Nasal cavity respiratory epithelium epithelial cell of viscerocranial mucosa (primary cell): ENCODE measurements at places on chromosomes 6 and 20. TPM values are rescaled to one million over a fixed set of nuclear protein-coding genes. Genes with fewer than 3 reads are reported as not detected.

The TBX18 gene
- total RNA-seq, result 4.1 and 13.5 TPM in 2 replicates

The HLA-DPB1 gene
- not detected in 2 replicates for total RNA-seq

The CCDC167 gene
- total RNA-seq, result 13.8 and 18.5 TPM in 2 replicates

The TAP1 gene
- 48.9 and 63.9 TPM in 2 replicates for total RNA-seq

The OPRM1 gene
- total RNA-seq, result not detected in 2 replicates

The VSX1 gene
- total RNA-seq, result not detected in 2 replicates

The SOBP gene
- total RNA-seq, result 0.57 TPM in 1 of 2 replicates, not detected in the other

The RBM24 gene
- 0.93 and 1.4 TPM in 2 replicates for total RNA-seq

The MAS1 gene
- total RNA-seq, result not detected in 2 replicates

The LY6G6C gene
- under 0.01 TPM in 1 of 2 replicates, not detected in the other for total RNA-seq

The ID4 gene
- total RNA-seq, result 1.6 and 13.3 TPM in 2 replicates

The CST1 gene
- total RNA-seq, result not detected in 2 replicates

The SLC22A2 gene
- not detected in 2 replicates for total RNA-seq

The ADGRG6 gene
- 13.0 and 20.5 TPM in 2 replicates for total RNA-seq

The SYCP2L gene
- 0.85 and 2.4 TPM in 2 replicates for total RNA-seq

The FAM83C gene
- total RNA-seq, result 0.93 and 1.7 TPM in 2 replicates

The PACRG gene
- total RNA-seq, result 0.21 and 0.34 TPM in 2 replicates

The FRMD1 gene
- not detected in 2 replicates for total RNA-seq

The FAM83B gene
- 82.4 and 98.1 TPM in 2 replicates for total RNA-seq

The CGA gene
- not detected in 2 replicates for total RNA-seq

The LINC00237 gene
- total RNA-seq, result not detected in 2 replicates

The BPIFA2 gene
- total RNA-seq, result 0.07 TPM in 1 of 2 replicates, not detected in the other

The GPLD1 gene
- under 0.01 and 0.64 TPM in 2 replicates for total RNA-seq

The GDAP1L1 gene
- not detected in 2 replicates for total RNA-seq

The MBOAT1 gene
- total RNA-seq, result 10.0 and 35.2 TPM in 2 replicates

The KHDC1L gene
- total RNA-seq, result not detected in 2 replicates

The FOXF2 gene
- 0.68 TPM in 1 of 2 replicates, not detected in the other for total RNA-seq

The BHLHE23 gene
- total RNA-seq, result not detected in 2 replicates

The SRC gene
- 14.4 and 63.5 TPM in 2 replicates for total RNA-seq

The GINS1 gene
- total RNA-seq, result 2.2 and 2.4 TPM in 2 replicates

The SAPCD1 gene
- 0.57 TPM in 1 of 2 replicates, not detected in the other for total RNA-seq

The HEBP2 gene
- 35.7 and 40.7 TPM in 2 replicates for total RNA-seq

The SRMS gene
- total RNA-seq, result 0.14 and 0.34 TPM in 2 replicates

The TRDN gene
- not detected in 2 replicates for total RNA-seq

The NELFE gene
- total RNA-seq, result 109 and 155 TPM in 2 replicates

The HLA-DPA1 gene
- 0.14 TPM in 1 of 2 replicates, not detected in the other for total RNA-seq

The FNDC11 gene
- total RNA-seq, result 0.43 and 0.68 TPM in 2 replicates

The APOM gene
- total RNA-seq, result 0.28 and 0.34 TPM in 2 replicates

The STAU1 gene
- total RNA-seq, result 46.1 and 78.7 TPM in 2 replicates

The CRISP2 gene
- total RNA-seq, result not detected in 2 replicates

The TPD52L1 gene
- 229 and 324 TPM in 2 replicates for total RNA-seq

The SMOC2 gene
- 0.14 TPM in 1 of 2 replicates, not detected in the other for total RNA-seq

The FABP7 gene
- total RNA-seq, result not detected in 2 replicates

The LY6G6F gene
- total RNA-seq, result not detected in 2 replicates

The KIF25 gene
- not detected in 2 replicates for total RNA-seq

The TFAP2D gene
- total RNA-seq, result not detected in 2 replicates

The PHACTR3 gene
- total RNA-seq, result 1.9 and 2.1 TPM in 2 replicates

The C20orf202 gene
- under 0.01 and 0.07 TPM in 2 replicates for total RNA-seq

The SLC16A10 gene
- not detected in 2 replicates for total RNA-seq

The CFAP61 gene
- total RNA-seq, result 0.07 and 0.34 TPM in 2 replicates

The OXT gene
- not detected in 2 replicates for total RNA-seq

The PTCRA gene
- total RNA-seq, result not detected in 2 replicates

The GPR6 gene
- total RNA-seq, result not detected in 2 replicates

The HLA-F gene
- total RNA-seq, result 12.5 and 14.0 TPM in 2 replicates

The DDX43 gene
- 0.34 and 1.00 TPM in 2 replicates for total RNA-seq
